ENCODE measurements at places on chromosomes 11 and 22. TPM values are rescaled to one million over a fixed set of nuclear protein-coding genes. Genes with fewer than 3 reads are reported as not detected.

GRCh38 chr11:128892866-128893565 is 1.9 kb downstream of the KCNJ5 start:
- no peak for DNase-seq

GRCh38 chr11:12430351-12430750 is 53.0 kb downstream of the PARVA start:
- DNase-seq = no peak

GRCh38 chr22:45473626-45474237 is 29.0 kb upstream of the FBLN1 start:
- no peak for DNase-seq

DNA sequence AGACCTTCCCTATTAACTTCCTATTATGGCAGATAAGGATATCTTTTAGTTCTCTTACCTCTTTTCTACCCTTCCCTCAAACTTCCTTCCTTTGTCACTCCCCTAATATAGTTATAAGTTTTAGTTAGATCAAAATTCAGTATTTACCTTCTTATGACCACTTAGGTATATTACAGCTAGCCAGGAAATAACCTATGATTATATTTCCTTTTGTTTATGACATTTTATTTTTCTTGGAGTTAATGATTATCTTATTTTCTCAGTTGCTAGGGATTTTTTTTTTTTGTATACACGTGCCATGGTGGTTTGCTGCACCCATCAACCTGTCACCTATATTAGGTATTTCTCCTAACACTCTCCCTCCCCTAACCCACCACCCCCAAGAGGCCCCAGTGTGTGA is 88.2 kb upstream of the ZBED5 start:
- no peak for DNase-seq

- DNase-seq = no peak
These were observed 56.5 kb downstream of the FLRT1 start for GRCh38 chr11:64092111-64092760.

GRCh38 chr11:110468121-110468520 is 38.4 kb downstream of the FDX1 start:
- DNase-seq = no peak

DNA sequence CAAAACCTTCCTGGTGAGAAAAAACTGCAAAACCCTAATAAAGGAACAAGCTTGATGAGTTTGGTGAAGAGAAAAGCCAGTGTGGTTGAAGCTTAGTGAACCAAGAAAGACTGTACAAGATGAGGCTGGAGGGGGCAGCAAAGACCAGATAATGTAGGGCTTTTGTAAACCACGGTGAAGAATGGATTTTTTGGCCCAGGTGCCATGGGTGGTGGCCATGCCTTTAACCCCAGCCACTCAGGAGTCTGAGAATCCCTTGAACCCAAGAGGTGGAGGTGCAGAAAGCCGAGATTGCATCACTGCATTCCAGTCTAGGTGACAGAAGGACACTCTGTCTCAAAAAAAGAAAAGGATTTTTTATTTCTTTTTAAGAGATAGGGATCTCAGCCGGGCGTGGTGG is 5.0 kb upstream of the ZDHHC5 start:
- DNase-seq = no peak

- DNase-seq = peak; percentile 64
These were observed 10.7 kb upstream of the GSTP1 start for GRCh38 chr11:67572747-67573419.

DNA sequence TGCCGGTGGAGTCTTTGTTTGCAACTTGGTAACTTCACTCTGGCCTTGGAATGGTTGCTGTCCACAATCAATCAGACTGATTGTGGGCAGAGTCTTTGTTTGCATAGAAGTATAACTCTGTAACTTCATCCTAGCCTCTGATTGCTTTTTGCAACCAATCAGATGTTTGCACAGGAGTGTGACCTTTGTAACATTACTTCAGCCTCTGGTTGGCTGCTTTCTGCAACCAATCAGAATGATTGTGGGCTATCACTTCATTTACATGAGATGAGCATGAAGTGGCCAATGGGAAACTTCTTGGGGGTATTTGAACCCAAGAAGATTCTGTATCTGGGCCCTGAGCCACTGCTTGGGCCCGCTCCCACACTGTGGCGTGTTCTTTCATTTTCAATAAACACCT is 79.6 kb upstream of the CLDN5 start:
- DNase-seq = no peak

- DNase-seq = no peak
These were observed 21.4 kb upstream of the EHF start for GRCh38 chr11:34599406-34599945.

- DNase-seq = no peak
These were observed 208.4 kb downstream of the DDX10 start for GRCh38 chr11:108873310-108873709.

Gene MPST
- total RNA-seq = 56.2 TPM

Gene NXPE4
- not detected for total RNA-seq

Gene KCNK7
- total RNA-seq = not detected

Gene USP2
- total RNA-seq = 3.7 TPM

Gene OR51E2
- not detected for total RNA-seq

Gene LYVE1
- 40.5 TPM for total RNA-seq

All from left lung (tissue), 14 donors.